ENCODE measurements at places on chromosomes 16 and 17.

- no peak for DNase-seq
These were observed 1.3 kb upstream of the CPSF4L start for GRCh38 chr17:73262676-73263642.

- DNase-seq = no peak
These were observed 7.3 kb downstream of the HSD3B7 start for GRCh38 chr16:30992276-30992780.

DNA sequence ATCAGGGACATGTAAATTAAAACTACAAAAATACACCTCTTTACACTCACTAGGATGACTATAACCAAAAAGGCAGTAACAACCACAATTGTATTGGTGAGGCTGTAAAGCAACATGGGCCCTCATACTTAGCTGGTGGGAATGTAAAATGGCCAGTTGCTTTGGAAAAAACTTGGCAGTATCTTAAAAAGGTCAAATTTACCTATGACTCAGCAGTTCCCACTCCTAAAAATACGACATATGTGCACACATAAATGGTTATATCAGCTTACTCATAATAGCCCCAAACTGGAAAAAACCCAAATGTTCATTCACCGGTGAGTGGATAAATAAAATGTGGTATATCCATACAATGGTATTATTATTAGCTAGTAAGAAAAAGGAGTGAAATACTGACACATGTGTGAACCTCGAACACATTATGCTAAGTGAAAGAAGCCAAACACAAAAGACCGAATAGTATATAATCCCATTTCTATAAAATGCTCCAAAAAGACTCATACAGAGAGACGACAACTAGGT is 391.4 kb downstream of the NPIPA8 start:
- DNase-seq = no peak

DNA sequence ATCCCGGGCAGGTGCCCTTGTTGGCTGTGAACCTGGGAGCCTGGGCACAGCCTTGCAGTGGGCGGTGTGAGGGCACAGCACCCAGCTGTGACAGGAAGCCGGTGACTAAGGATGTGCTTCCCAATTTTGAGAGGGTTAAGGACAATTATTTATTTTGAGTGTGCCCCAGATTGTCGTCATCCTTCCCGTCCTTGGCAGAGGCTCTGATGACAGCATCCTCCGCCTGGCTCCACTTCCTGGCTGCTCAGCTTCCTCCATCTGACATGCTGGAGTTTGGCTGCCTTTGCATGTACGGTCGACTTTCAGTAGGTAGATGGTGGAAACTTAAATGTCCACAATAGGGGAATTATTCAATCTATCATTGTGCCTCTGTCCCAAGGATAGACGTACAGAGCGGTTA is 282.4 kb upstream of the EEF2KMT start:
- DNase-seq = no peak

DNA sequence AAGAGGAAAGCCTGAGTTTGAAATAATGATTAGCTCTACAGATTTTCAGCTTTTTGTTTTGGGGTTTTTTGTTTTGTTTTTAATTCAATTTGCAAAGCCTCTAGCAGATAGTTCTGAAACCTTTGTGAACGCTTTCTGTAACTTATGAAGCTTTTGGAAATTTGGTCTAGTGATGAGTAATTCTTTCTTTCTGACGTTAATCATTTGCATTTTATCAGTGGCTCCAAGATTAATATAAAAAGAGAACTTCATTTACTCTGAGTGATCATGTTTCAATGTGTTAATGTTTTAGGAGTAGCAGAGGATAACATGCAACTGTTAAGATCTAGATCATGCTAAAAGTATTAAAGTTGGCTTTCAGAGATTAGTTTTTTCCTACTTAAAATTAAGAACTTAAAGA is 160.3 kb upstream of the TBX2 start:
- no peak for DNase-seq
